ENCODE measurements at places on chromosomes 6 and 20.

DNA sequence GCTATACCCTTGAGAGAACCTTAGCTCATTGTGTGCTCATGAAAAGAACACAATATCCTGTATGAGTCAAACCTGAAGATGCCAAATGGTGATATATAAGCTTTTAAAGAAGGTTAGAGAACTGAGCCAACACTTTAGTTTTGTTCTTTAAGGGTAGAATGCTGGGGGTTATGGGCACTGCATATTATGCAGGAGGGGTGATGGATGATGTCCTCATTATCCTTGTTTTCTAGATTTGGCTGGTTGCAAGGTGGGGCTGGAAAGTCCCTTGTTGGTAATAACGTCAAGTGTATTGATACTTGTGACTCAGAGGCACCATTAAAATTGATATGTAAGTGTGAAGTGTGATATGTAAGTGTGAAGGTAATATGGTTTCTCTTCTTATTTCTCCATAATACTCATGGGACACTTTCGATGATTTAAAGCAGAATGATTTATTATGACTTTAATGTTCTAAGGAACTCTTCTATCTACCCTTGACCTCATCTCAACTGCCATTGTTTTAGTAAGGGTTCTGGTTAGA lies 113.7 kb upstream of the DTNBP1 start:
- no peak for DNase-seq

DNA sequence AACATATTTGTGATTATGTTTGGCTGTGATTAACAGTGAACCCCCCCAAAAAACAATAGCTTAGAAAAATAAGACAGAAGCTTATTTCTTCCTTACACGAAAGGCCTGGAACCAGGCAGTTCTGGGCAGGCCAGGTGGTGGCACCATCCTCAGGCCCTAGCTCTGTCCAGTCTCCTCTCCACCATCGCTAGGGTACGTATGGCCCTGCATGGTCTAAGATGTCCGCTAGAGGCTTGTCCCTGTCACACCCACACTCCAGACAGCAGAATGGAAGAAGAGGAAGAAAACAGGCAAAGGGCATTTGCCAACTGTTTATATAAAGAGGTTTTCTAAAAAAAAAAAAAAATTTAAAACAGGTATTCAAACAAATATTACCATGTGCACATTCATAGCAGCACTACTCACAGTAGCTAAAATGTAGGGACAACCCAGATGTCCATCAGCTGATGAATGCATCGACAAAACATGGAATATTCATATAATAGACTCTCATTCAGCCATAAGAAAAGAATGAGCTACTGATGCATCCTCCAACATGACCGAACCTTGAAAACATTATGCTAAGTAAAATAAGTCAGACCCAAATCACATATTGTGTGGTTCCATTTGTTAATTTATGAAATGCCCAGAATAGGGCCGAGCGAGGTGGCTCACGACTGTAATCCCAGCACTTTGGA lies 6.7 kb downstream of the TGM3 start:
- DNase-seq: no peak

GRCh38 chr20:49569411-49570115 lies 1.6 kb upstream of the PTGIS start:
- DNase-seq: no peak

GRCh38 chr6:144895313-144896278 lies 610.5 kb downstream of the UTRN start:
- DNase-seq: no peak

DNA sequence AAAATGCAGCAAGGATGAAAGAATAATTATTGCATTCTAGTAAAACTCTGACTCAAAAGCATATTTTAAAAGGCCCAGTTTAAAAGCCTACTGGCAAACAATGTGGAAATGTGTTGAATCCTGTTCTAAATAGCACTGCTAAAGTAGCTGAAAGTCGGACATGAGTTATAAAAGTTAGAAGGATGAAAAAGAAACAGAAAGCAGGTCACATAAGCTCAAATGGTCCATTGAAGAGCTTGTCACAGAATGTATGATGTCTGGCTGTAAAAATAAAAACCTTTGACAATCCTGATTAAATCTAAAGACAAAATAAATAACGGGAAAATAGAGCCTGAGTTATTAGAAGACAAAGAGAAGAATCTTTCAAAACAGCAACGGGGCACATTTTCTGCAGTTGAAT lies 218.6 kb upstream of the UFL1 start:
- DNase-seq: no peak

GRCh38 chr6:140018588-140018987 lies 644.1 kb upstream of the CITED2 start:
- DNase-seq: no peak

GRCh38 chr6:22838345-22838744 lies 269.0 kb downstream of the HDGFL1 start:
- no peak for DNase-seq

GRCh38 chr6:44223319-44224028 lies at the start of gene SLC29A1:
SLC29A1 (plus strand) TSS chr6:44223595; CDS start chr6:44227314, 3,719 bp downstream.
- peak; percentile 75 for DNase-seq

DNA sequence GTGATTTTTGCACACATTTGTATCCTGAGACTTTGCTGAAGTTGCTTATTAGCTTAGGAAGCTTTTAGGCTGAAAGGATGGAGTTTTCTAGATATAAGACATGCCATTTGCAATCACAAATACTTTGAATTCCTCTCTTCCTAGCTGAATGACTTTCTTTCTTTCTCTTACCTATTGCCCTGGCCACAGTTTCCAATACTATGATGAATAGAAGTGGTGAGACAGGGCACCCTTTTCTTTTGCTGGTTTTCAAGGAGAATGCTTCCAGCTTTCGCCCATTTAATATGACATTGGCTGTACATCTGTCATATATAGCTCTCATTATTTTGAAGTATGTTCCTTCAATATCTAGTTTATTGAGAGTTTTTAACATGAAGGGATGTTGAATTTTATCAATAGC lies 409.6 kb upstream of the EPHA7 start:
- no peak for DNase-seq

- no peak for DNase-seq
These were observed 63.2 kb downstream of the UBR2 start for GRCh38 chr6:42627044-42627443.

GRCh38 chr20:15772826-15773225 lies 800.4 kb downstream of the KIF16B start:
- DNase-seq: no peak

GRCh38 chr20:36010825-36011224 lies 42.4 kb downstream of the CNBD2 start:
- no peak for DNase-seq

DNA sequence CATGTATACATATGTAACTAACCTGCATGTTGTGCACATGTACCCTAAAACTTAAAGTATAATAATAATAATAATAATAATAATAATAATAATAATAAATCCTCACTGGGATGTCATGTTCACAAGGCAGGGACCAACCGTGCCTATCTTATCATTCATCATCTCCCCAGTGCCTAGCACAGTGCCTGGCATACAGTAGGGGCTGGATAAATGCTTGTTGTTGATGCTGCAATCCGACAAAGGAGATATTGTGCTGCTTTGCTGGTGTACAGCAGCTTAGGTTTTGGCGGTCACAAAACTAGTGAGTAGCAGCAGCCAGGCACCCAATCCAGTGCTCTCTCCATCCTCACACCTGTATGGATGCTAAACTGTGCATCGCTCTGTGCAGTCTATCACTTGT lies 94.1 kb upstream of the ASF1A start:
- DNase-seq: no peak

DNA sequence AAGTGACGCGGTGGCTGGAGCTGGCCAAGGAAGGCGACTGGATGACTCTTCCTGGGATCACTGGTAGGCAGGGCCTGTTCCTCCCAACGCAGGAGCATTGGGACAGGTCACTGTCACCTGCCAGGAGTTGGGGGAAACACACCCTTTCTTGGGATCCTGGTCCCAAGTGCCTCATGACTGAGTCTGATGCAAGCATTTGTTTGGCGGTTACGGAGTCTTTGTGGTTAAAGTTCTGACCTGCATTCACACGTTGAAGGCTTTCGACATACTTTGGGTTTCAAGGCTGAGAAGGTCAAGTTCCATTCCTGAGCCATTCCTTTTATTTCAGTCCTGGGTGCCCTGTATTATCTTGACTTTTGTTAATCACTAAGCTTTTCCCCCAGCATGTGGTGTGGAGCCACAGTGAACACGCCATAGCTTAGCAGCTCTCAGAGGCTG lies 6.0 kb downstream of the PNLDC1 start:
- DNase-seq: no peak

- DNase-seq: no peak
These were observed 248.5 kb downstream of the TSHZ2 start for GRCh38 chr20:53220482-53221307.

DNA sequence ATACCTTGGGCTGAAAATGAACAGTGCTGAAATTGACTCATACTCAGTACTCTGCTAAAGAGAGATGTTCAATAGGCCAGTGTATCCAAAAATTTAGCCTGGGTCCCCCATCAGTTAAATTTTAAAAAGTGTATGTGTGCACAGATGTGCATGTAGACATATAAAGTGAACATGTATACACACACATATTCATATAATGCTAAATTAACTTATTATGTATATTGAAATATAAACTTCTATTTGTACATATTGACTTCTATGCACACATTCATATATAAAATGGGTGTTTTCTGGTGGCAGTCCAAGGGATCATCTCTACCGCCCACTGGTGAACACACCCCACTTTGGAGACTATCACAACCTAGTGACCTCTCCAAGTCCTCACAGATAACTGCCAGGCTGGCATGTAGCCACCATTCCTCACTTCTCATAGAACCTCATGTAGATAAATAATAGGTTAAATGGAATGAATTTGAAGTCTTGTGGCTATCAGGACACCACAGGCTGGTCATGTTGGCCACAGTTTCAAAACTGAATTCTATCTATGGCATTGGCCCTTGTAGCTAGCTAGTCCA lies 8.8 kb downstream of the SLC22A16 start:
- no peak for DNase-seq

- no peak for DNase-seq
These were observed 39.5 kb downstream of the CRISP1 start for GRCh38 chr6:49826743-49827406.

GRCh38 chr20:35319192-35319870 lies 27.1 kb upstream of the FAM83C start:
- no peak for DNase-seq

GRCh38 chr6:169975286-169975685 lies 223.9 kb downstream of the ERMARD start:
- no peak for DNase-seq

DNA sequence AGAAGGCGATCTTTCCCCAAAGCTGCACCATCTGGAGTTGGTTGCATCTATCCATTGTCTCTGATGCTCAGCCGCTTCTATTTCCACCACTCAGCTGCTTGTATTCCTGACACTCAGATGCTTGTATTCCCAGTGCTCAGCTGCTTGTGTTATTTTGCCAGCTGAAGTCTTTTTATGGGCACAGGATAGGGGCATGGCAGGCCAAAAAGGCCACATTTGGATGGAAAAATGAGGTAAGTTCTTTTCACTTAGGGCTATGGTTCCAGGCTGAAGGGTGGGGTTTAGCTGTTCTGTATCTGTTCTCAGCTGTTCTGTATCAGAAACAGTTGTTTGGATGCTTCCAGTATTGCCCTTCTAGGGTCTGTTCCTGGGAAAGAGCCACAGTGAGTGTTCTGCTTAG lies 944.9 kb downstream of the QKI start:
- no peak for DNase-seq

DNA sequence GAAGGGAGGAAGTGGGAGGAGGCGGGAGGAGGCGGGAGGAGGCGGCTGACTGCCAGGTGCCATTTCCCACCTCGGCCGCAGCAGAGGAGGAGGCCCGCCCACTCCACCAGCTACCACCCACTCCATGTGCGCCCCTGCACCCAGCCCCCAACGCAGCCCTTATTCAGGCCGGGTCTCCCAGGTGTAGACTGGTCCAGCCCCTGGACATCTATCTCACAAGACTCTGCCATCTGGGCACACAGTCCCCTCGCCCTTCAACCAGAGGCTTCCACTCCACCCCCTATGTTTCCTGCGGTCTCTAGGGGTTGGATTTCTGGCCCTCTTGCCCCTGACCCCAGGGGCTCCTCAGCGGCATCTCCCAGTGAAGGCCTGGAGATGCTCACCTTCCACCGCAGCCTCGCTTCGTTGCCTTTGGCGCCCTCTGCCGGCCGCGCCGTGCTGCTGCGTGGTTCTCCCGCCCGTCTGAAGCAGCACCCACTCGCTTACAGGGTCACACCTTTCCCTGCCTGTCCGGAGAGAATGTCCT lies 32.6 kb upstream of the FAM83D start:
- DNase-seq: peak; percentile 72

- DNase-seq: no peak
These were observed 683.3 kb downstream of the QKI start for GRCh38 chr6:164097551-164098398.

- DNase-seq: no peak
These were observed 7.9 kb downstream of the TUBB start for GRCh38 chr6:30727920-30728553.

DNA sequence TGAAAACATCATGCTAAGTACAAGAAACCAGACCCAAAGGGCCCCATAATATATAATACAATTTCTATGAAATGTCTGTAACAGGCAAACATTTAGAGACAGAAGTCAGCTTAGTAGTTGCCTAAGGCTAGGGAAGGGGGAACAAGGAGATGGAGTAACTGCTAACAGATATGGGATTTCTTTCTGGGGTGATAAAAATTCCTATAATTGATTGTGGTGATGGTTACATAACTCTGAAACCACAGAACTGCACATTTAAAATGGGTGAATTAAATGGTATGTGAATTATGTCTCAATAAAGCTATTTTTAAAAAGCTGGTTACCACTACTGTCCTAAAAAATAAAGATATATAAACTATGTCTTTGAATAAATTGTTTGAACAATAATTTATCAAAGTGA lies 3.2 kb downstream of the CEP162 start:
- no peak for DNase-seq

DNA sequence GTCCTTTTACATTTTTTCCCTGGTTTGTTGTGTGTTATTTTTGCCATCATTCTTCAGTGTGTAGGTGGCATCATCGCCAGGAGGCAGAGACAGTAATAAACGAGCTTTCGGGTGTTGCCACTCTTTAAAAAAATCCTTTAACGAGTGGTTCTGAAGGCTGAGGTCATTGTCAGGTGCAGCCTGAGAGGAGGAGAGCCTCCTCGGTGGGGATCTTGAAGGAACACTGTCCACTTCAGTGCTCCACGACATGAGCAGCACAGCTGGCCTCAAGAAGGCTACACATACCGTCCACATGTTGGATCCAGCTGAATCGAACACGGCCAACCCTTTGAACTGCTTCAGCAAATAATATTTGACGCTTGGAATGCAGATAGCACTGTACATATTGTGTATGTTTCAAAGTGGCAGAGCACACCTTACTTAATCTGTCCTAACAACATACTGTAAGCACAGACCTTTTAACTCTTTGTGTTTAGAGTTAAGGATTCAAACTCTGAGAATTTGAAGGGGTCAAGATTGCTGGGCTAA lies 48.0 kb upstream of the FOXQ1 start:
- DNase-seq: no peak
